SHP77 (cell line): ENCODE measurements at places on chromosomes 7 and 10.

- DNase-seq: no peak
Observed at GRCh38 chr7:68348401-68348800, 1249.9 kb upstream of the AUTS2 start.

GRCh38 chr10:75597773-75598440 is 166.5 kb downstream of the LRMDA start:
- DNase-seq: no peak

DNA sequence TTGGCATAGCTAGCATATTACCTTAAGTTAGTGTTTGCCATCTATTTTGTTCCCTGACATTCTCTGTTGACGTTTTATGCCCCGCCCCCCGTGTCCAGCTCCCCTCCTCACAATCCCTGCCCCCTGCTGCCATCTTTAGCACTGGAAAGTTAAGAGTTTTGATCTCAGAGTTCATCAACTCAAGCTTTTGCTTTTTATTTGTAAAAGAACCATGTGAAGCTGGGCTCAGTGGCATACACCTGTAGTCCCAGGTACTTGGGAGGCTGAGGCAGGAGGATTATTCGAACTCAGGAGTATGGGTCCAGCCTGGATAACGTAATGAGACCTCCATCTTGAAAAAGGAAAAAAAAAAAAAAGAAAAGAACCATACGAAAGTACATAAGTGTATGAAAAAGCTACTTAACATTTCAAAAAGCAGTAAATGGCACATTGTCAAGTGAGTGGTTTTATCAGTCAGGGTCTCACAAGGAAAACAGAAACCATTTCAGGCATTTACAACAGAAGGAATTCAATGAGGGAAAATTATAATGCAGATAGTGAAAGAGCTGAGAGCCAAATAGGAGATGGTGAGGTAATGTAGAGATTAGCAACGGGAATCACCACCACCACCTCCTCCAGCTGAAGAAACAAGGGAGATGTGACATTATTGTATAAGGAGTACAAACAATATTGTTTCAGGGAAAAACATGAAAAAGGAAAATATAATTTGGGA is 64.9 kb downstream of the MCU start:
- DNase-seq: no peak

- no peak for DNase-seq
Observed at GRCh38 chr10:107126512-107127065, 37.9 kb downstream of the SORCS1 start.

GRCh38 chr10:19077276-19077675 is 28.7 kb downstream of the MALRD1 start:
- DNase-seq: no peak

DNA sequence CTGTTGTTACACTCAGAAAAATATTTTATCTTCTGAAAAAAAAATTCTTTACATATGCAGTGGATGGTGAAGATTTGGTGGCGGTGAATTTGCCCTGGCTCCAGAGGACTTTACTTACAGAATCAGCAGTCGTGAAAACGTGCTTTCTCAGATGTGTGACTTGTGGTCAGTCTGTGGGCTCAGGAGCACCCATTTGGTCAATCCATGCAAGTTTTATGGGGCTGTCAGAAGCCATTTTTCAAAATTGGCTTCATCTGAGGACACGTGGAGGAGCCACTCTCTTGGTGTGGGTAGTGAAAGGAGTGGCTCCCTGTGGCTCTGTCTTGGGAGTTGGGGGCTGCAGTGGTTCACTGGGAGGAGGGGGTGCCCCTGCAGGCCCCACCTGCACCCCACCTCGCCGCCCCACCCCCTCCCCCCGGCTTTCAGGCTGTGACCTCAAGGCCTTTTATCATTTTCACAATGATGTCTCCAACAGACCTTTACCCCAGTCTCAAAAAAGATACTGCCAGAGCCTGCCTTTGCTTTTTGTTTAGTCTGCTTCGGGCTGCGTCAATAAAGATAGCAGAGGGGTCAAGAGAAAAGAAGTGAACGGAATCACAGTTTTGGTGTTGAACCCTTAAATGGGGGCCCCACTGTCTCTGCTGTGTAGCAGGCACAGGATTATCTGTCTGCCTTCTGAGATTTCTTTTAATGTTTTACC is 137.4 kb downstream of the MGMT start:
- DNase-seq: no peak

GRCh38 chr10:24893127-24893526 is 59.3 kb downstream of the PRTFDC1 start:
- no peak for DNase-seq
